ENCODE measurements at places on chromosomes 16 and 17.
A peak's percentile ranks its signal among the peaks of the same experiment; 100 is the strongest.

- DNase-seq, result no peak
Observed at GRCh38 chr17:43559161-43559816, 13.1 kb upstream of the ETV4 start.

DNA sequence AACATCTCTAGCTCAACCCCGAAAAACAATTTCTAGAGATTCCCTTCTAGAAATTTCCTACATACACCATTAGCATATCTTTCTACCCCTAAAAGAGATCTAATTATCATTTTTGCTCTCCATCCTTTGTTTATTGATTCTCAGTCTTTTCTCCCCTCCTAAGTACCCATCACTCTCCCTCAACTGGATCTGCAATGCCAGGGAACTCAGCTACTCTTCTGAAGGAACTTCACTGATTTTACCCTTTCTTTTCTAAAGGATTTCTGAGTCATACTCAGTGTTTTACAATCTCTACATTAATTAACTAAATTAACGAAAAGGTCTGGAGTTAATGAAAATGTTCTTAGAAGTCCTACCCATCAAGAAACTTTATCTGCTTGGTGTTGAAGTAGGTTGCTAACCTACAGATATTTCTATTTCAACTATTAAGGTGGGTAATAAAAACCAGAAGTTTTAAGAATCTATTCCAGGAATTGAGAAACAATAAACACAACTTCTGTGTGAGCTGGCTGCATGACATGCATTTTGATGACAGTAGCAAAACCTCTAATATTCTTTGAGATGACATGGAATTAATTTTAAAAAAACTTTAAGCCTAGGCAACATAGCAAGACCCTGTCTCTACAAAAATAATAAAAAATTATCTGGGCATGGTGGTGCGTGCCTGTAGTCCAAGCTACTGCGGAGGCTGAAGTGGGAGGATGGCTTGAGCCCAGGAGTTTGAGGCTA lies 13.6 kb downstream of the CREBBP start:
- no peak for DNase-seq

- DNase-seq, result no peak
Observed at GRCh38 chr17:75077496-75078283, 10.1 kb upstream of the SLC16A5 start.

DNA sequence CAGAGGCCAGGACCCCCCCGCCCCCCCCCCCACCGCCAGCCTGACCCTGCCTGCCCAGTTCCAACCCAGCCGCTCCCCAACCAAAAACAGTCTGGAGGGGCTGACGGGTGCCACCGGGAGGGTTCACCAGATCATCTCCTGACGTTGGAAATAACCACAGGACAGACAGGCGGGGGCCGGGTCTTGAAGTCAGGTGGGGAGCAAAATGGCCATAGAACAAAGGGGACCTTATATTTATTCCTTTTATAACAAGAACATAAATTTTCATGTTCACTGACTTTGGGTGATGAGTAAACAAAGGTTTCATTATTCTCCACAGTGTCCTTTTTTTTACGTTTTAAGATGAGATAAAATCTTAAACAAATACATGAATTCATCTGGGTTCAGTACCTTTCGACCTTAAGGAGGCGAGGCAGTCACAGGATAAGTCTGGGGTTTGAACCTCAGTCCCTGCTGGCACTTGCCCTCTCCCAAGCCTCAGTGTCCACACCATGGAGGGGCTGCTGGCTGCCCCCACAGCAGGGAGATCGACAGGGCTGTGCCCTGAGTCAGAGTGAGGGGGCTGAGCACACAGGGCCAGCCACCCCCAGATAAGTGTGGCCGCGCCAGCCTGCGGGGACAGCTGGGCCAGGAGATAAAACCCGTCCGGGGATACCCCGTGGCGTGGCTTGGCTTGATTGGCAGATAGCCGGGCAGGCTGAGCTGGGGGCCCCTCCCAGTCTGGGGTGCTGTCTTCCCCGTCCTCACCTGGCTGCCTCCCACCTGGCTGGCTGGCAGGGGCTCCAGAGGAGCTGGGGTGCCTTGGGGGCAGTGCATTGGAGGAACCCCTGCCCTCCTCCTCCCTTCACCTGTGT lies 15.0 kb downstream of the SLC7A5 start:
- DNase-seq, result peak; percentile 61

DNA sequence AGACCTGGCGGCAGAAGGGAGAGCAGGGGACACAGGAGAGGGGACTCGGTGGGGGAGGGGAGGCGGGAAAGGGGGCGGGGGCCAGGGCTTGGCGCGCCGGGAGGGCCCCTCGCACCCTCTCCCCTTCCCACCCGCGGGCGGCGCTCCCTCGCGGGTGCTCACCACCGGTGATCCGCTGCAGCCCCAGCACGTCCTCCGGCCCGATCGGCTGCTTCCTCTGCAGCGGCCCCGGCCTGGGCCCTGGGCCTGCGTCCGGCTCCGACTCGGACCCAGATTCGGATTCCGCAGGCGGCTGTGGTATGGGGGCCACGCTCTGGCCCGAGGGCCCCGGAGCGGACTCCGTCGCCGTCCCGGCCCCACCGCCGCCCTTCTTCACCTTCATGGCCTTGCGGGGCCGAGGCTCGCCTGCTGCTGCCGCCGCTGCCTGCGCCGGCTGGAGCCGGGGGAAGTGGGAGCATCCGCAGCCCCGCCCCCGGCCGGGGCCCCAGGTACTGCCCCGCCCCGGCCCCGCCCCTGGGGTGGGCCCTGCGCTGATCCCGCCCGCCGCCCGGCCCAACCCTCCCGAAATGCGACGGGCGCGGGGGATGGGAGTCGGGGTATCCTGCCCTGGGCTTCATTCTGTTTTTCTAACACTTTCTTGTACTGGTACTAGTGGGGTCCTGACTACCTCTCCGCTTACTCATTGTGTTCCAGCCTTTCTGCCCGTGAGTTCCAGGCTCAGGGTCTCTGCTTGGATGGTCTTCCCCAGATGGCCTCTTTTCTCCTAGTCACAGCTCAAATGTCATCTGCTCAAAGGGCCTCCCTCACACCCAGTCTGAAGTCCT lies at the start of gene UNC119:
UNC119 (minus strand) TSS at position 449 of the 824 bp plus-strand sequence; CDS start at position 382, 67 bp downstream.
- DNase-seq, result peak; percentile 33

GRCh38 chr16:52099382-52099781 lies 447.6 kb downstream of the TOX3 start:
- DNase-seq, result no peak

DNA sequence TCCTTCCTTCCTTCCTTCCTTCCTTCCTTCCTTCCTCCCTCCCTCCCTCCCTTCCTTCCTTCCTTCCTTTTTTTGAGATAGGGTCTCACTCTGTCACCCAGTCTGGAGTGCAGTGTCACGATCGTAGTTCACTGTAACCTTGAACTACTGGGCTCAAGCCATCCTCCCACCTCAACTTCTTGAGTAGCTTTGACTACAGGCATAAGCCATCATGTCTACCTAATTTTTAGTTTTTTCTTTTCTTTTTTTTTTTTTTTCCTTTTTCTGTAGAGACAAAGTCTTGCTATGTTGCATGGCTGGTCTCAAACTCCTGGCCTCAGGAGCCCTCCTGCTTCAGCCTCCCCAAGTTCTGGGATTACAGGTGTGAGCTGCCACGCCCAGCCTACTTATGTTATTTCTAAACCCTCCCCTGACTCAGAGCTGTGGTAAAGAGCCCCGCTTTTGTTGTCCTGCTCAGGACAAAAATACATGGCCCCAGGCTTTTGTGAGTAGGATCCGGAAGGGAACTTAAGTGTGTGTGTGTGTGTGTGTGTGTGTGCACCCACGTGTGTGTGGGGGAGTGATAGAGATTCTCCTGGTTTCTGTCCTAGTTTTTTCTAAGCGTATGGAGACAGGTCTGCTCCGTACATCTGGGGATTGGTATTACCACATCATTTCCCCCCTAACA lies 67.1 kb downstream of the PRKCB start:
- DNase-seq, result no peak

DNA sequence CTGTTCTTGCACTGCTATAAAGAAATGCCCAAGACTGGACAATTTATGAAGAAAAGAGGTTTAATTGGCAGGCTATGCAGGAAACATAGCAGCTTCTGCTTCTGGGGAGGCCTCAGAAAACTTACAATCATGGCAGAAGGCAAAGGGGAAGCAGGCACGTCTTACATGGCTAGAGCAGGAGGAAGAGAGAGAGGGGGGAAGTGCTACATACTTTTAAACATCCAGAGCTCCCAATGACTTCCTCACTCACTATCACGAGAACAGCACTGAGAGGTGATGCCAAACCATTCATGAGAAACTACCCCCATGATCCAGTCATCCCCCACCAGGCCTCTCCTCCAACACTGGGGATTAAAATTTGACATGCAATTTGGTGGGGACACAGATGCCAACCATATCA lies 13.3 kb downstream of the WFIKKN2 start:
- DNase-seq, result no peak

DNA sequence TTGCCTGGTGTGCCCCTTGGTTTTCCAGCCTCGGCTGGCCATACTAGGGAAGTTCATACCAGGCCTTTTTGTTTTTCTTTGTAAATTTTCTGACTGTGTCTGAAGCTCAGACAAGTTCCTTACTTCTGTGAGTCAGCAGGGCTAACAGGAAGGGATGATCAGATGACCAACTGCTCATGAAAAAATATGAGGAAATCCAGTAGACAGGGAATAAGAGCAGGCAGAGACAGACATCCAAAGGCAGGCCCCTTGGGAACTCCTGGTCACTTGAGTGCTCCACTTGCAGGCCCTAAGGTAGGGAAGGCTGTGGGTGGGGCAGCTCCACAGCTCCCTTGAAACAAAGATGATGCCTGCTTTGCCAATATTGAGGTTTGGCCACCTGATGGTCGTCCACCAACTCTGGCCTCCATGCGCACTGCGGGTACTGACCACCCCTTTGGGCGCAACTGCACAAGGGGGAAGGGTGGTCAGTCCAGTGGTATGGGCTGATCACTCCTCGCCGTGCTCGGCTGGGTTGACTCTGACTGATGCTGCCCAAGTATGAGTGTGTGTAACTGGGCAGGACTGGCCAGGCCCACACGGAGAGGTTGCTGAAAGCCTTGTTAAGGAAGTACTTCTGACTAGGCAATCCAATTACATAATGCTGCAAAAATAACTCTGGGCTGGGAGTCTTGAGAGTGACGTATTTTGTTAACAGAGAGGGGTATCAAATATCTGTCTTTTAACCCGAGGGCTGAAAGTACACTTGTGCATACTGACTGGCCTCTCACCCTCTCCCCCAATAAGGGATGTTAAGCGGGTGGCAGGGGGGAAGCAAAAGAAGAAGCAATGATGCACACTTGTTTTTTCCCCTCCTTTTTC lies 20.8 kb upstream of the ZFHX3 start:
- peak; percentile 93 for DNase-seq

DNA sequence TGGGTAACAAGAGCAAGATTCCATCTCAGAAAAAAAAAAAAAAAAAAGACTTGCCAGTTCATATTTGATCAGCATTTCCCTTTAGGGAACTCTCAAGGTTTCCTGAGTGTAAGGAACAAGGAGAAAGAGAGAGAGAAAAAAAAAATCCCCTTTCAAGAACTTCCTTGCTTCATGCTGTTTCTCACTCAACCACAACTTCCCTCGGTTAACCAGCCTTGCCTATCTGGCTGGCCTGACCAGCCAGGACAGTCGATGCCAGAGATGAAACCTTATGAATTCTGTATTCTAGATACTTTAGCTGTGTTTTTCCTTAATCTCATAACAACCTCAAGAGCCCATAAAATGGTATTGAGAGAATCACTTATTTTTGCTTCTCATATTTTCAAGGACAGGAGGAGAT lies 2.6 kb upstream of the N4BP1 start:
- no peak for DNase-seq

DNA sequence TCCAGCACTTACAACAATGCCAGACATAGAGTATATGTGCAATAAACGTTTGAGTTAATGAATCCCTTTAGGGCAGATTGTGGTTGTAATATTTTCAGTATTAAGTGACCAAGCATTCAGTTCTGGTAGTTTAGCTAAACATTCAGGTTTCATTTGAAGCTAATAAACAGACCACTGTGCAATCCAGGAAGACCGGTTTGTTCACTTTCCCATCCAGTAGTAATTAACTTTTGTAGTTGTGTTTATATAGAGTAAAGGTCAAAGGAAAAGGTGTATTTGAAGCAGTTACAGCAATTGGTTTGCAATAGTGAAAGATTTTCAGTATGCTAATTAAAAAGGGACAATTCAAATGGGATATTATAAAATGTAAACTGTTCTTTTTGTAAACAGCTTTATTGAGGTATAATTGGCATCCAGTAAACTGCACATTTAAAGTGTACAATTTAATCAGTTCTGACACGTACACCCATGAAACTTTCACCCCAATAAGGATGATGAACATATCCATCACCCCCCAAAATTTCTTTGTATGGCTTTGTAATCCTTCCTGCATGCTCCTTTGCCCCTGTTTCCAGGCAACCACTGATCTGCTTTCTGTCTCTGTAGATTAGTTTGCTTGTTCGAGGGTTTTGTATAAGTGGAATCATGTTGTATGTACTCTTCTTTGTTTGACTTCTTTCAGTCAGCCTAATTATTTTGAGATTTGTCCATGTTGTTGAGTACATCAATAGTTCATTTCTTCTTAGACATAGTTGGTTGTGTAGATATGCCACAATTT lies 26.3 kb downstream of the MRTFB start:
- peak; percentile 8 for DNase-seq

- DNase-seq, result no peak
Observed at GRCh38 chr16:11550791-11551498, 35.8 kb downstream of the LITAF start.

Data from HFFc6 (cell line).